CD4-positive, alpha-beta T cell treated with Interleukin-4 for 4 hours (primary cell): ENCODE measurements at places on chromosomes 3 and 15.

GRCh38 chr15:79849789-79850188, 47.0 kb downstream of the MTHFS start:
- DNase-seq = no peak

- DNase-seq = no peak
Measured at GRCh38 chr3:120224237-120224636, 60.8 kb downstream of the GPR156 start.

GRCh38 chr3:113771993-113772392, 25.2 kb downstream of the ATP6V1A start:
- no peak for DNase-seq

GRCh38 chr3:133162670-133163305, 124.6 kb downstream of the TMEM108 start:
- DNase-seq = no peak

DNA sequence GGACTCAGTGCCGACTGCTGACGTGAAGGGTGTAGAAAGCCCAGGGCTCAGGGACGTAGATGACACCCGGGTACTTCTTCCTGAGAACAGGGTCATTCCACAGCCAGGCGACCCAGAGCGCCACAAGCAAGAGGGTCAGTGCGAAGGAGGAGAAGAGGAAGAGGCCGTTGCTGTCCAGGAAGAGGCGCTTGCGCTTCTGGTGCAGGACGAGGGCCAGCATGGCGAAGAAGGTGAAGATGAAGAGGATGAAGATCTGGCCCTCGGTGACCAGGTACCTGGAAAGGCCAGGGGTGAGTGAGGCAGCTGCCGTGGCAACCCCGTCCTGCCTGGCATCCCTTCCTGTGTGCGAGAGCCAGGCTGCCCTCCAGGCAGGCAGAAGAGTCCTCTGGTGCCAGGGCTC, 3.0 kb upstream of the CALML4 start:
- no peak for DNase-seq

- no peak for DNase-seq
Measured at GRCh38 chr15:40347559-40348473, 3.0 kb upstream of the PHGR1 start.

- no peak for DNase-seq
Measured at GRCh38 chr3:11662392-11662990, 18.8 kb upstream of the VGLL4 start.

DNA sequence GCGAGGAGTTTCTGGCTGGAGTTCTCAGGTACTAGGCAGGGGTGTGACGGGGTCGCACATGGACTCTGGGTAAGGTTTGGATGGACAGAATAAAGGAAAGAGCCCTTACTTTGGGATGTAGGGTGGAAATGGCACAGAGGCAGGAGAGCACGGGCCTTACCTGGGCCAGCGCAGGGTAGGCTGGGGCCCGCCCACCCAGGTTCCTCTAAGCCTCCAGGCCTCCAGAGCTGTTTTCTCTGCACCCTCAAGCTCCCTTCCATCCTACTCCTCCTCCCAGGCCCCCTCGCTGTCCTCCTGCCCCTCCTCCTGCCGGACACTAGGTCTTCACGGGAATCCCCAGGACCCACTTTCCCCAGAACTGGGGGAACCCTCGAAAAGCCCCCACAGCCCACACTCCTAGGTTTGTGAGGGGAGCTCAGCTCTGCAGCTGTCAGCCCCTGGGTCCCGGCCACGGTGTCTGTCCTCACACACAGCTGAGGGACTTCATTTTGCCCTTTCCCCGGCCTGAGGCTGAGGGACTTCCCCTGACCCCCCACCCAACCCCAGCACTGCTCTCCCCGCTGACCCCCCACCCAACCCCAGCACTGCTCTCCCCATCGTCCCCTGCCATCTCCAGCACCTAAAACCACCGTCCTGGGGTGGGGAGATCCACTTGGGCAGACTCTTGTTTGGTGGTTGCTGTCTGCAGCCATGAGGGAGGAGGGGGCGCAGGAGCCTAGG, 53.0 kb upstream of the PCSK6 start:
- no peak for DNase-seq

DNA sequence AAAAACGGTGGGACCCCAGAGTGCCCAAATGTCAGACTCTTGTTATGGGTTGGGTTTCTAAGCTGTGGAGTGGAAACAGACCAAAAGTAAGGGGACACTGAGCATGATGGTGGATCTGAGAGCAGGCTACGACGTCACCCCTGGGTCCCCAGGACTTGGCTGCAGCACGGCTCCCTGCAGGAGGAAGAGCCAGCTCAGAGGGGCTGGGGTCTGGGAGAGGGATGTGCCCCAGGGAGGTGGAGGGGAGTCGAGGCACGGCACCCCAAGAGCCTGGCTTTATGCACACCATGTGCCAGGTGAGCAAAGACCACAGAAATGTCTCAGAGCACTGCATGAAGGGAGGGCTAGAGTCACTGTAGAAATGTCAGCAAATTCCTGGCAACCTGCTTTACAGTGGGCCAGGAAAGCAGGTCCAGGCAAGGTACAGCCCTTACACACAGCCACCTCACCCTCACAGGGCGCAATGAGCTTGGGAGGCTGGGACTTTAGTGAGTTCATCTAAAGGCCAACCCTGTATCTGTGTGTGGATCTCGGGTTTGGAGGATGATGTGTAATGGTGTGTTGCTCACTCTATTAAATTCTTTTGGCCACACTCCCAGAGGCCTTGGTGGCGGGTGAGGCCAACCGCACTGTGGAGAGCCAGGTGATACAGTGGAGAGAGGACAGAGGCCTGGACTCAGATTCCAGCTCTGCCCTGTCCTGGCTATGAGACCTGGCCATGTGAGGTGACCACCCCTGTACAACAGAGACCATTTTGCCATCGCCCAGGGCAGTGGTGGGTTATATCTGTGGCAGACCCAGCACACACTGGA, 14.1 kb downstream of the CTSH start:
- DNase-seq = no peak

- DNase-seq = no peak
Measured at GRCh38 chr3:177145954-177146353, 51.3 kb downstream of the TBL1XR1 start.

- DNase-seq = peak; percentile 87
Measured at GRCh38 chr3:152269056-152269830, 514 bp downstream of the MBNL1 start.

GRCh38 chr15:70823196-70823595, 30.8 kb downstream of the LARP6 start:
- DNase-seq = no peak

DNA sequence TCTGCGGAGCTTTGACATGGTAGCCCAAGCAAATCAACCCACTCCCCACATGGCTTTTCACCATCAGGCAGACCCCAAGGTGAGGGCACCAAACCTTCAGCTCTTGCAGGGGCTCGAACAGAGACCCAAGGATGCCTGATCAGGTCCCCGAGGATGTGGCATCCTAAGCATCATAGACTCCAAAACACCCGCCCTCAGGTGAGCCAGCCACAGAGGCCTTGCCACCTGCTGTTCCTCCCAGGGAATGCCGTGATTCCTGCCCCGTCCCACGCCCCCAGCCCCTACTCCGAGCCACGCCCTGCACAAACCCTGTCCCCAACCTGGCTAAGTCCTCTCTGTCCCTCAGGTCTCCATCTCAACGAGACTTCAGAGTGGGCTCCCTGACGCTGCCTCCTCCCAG, 34.7 kb upstream of the SLC41A3 start:
- no peak for DNase-seq

GRCh38 chr3:5016211-5017161, 37.2 kb downstream of the BHLHE40 start:
- DNase-seq = peak; percentile 83

GRCh38 chr3:24472358-24472757, 22.3 kb downstream of the THRB start:
- DNase-seq = no peak

- no peak for DNase-seq
Measured at GRCh38 chr3:40120806-40121205, 188.7 kb upstream of the EIF1B start.

GRCh38 chr3:39088889-39089288, 18.5 kb downstream of the GORASP1 start:
- DNase-seq = no peak

DNA sequence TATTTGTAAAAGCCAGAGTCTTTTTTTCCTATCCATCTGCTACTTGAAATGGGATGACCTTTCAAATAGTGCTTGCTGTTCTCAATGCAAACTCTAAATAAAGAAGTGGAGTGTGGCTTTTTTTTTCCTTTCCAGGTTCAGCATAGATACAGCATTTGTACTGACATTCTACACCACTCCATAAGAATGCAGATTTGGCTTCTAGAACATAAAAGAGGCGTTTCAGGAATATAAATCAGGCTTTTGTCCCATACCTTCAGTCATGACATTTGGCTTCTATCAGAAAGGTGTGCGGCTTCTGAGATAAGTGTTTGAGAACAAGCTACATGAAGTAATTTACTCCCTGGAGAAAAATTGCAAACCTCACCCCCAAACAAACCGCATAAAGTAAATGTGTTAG, 553.1 kb downstream of the FHIT start:
- DNase-seq = no peak

DNA sequence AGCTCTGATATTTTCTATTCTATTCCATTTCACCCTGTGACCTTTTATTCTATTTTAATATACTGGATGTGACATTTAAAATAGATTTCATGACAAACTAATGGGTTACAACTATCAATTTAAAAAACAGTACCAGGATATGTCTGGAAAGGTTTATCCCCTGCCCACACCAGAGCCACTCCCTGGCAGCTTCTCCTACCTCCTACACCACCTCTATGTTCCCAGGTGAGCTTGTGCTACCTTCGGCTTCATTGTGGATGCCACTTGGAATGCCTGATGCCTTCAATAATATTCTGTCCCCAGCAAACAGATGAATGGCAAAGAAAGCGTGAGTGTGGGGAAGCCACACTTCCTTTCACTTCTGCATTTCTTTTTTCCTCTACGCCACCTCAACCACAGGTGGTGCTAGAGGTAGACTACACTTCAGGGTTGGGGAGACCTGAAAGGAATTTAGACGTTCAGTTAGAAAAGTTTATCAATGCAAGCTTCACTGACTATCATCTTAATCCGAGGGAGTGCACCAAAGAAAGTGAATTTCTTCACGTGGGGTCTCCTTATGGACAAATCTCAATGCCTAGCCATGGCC, 213.0 kb downstream of the SSR3 start:
- no peak for DNase-seq

DNA sequence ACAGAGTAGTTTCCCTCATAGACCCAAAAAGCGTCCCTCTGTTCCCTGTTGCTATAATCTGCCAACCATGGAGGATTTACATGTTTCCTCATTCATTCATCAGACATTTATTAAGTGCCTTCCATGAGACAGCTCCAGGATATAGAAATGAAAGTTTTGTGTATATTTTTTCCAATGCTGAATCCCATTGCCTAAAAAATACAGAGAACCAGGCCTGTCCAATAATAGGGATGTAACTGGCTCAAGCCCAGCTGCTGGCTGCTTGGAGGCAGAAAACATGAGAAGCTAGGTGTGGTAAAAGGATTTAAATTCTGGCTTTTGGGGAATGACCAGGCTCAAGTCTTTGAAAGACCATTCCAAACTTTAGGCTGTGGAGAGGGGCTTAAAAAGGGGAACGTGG, 41.5 kb downstream of the RARB start:
- DNase-seq = no peak

- no peak for DNase-seq
Measured at GRCh38 chr3:42751609-42752008, 21.4 kb downstream of the CCDC13 start.

- no peak for DNase-seq
Measured at GRCh38 chr3:175898194-175898593, 1039.1 kb downstream of the NAALADL2 start.

- DNase-seq = no peak
Measured at GRCh38 chr3:61299343-61300005, 48.2 kb upstream of the FHIT start.

GRCh38 chr3:142168514-142168913, 19.2 kb upstream of the TFDP2 start:
- DNase-seq = no peak

DNA sequence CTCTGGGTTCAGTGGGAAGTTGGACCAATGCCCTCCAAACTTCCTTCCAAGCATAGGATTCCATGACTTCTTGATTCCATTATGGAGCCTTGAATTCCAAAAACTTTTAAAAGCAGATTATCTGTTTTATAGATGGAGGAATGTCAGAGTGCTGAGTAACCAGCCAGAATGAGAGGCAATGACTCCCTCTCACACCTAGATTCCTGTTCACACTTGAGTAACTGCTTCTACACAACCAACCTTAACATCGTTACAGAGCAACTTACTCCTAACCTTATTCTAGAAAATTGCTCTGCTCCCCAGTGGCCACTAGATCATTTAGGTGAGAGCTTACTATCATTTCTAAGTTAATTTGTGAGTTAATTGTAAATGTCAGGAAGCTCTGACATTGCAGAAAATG, 24.2 kb upstream of the NR2F2 start:
- DNase-seq = no peak

GRCh38 chr3:151724576-151725562, 8.9 kb upstream of the AADACL2 start:
- DNase-seq = no peak

GRCh38 chr3:133459400-133459799, 59.5 kb downstream of the BFSP2 start:
- no peak for DNase-seq

GRCh38 chr15:42064271-42064670, 30.1 kb downstream of the PLA2G4D start:
- no peak for DNase-seq

GRCh38 chr3:71926262-71926600, 141.3 kb upstream of the PROK2 start:
- no peak for DNase-seq

DNA sequence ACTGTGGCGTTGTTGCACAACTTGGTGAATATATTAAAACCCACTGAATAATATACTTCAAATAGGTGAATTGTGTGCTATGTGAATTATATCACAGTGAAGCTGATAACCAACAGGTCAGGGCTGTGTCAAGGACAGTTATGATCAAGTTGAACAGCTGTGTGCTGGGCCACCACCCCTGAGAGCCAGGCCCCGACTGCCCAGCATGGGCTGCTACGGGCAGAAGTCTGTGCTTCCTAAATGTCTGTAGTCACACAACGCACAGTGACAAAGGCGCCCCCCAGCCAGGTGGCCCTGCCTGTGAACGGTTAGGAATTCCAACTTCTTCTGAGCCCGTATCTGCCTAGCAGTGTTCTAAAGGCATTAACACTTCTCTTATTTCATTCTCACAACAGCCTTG, 32.8 kb downstream of the TKT start:
- DNase-seq = no peak

DNA sequence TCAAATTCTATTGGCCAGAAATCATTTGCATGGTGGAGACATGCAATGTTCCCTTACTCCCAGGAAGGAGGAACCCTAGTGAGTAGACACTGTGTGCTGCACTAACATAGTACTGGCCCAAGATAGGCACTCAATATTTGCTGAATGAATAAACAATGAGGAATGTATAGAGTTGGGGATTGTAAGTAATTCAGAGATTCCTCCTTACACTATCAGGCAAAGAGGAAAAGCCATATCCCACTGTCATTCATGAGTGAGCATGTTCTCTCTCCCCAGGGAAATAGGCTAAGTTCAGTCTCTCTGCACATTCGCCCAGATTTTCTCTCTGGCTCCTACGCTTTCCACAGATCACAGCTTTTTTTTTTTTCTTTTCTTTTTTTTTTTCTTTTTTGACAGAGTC, 154.9 kb upstream of the WNT5A start:
- DNase-seq = no peak

GRCh38 chr15:77455696-77456321, 35.1 kb downstream of the HMG20A start:
- no peak for DNase-seq

GRCh38 chr15:42151141-42151561, 5.3 kb downstream of the PLA2G4F start:
- DNase-seq = no peak
